ENCODE measurements at places on chromosomes 3 and 15.

DNA sequence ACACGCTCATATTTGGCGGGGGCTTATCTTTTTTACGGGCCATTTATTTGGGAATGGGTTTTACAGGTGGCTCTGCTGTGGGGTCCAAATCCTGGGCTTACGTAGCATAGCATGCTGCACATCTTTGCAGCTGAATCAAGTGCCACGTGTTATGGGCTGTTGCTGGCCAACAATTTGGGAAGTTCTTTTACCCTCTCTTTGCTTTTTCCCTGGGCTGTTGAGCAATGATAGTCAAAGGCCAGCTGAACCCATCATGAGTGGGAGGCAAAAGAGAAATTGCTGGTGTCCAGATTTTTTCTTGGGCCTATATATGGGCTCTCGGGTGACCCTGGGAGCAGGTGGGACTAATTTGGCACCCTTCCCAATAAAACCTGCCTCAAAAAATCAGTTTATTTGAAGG lies 209.3 kb upstream of the SATB1 start:
- H3K36me3 ChIP-seq: no peaks in the 10 kb centered on the region
- no peaks in the 10 kb centered on the region for H3K27me3 ChIP-seq

DNA sequence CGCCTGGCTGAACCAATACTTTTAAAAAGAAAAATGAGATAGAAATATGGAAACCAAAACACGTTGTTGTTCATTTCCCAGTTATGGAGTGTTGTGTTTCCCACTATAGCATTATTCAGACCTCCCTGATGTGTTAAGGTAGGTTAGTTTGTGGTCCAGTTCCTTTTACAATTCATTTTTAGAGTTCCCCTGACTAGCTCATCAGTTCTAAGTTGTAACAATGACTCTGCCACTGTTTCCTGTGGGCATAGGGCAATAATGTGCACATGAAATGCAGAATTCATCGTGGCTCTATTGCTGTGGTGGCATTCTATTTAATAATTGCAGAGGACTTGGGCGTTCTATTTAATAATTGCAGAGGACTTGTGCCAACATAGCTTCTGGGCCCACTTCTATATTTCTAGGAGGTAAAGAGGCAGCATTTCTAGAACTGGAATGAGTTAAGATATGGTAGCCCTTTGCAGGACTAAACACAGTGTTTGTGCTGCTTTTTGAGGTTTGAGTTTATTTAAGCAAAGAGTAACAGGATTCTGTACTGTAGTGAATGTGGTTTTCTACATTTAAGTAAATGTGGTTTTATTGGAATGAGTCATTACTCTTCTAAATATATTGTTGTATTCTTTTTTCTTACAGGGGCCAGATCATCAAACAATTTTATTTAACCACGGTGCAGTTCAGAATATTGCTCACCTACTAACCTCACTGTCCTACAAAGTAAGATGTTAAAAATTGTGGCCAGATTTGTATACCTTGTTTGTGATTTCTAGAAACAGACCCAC lies 47.5 kb downstream of the ARMC8 start:
- H3K27me3 ChIP-seq: no peaks in the 10 kb centered on the region
- peaks cover 21% of the 10 kb centered on the region for H3K36me3 ChIP-seq
- DNase-seq: no peak
- no peaks in the 10 kb centered on the region for H3K4me1 ChIP-seq
- no peak overlapping the region for H3K27ac ChIP-seq

DNA sequence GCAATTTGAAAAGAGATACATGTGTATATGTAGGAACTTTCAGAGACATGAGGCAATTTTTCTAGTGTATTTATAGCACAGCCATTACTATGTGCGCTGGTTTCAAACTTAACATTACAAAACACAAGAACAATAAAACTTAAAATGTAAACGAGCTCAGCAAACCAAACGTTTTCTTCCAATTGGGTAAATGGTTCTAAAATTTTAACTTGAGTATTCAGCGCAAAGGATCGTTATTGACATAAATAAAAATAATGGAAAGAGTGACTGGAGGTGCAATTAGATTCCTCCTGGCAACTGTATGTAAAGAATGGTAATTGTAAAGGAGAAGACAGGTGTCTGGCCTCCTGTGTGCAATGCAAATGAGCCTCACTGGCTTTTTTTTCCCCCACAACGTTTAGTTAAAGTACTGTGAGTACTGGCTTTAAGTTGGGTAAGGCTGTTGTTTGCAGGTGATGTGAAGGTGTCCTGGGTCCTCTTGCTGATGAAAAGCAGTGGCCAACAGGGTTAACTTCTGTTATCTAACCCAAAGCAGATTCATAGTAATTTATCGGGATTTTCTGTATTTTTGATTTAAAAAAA lies 14.1 kb upstream of the GADL1 start:
- H3K36me3 ChIP-seq: no peaks in the 10 kb centered on the region
- no peaks in the 10 kb centered on the region for H3K4me1 ChIP-seq
- no peak overlapping the region for H3K27ac ChIP-seq
- no peaks in the 10 kb centered on the region for H3K27me3 ChIP-seq
- H3K4me3 ChIP-seq: no peak overlapping the region

- H3K36me3 ChIP-seq: no peaks in the 10 kb centered on the region
- H3K4me1 ChIP-seq: no peaks in the 10 kb centered on the region
- H3K4me3 ChIP-seq: no peak overlapping the region
- no peak overlapping the region for H3K27ac ChIP-seq
These were observed 24.1 kb downstream of the MAGI1 start for GRCh38 chr3:66014651-66015050.

DNA sequence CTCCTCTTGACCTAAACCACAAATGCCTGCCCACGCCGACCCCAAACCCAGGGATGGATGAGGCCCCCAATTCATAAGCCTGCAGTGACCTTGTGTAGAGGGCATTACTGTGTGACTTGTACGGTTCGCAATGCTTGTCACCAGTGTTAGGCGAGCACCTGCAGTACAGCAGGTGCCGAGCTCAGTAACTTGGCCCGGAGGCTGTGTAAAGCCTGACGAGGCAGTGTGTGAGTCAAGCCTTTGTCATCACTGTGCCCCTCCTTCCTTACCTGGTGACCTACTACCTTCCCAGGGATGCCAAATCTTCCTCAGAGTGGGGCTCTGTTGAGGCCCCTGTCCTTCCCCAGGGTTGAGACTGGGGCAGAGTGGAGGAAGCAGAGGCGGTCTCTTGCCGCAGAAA lies 37.2 kb upstream of the TMEM115 start:
- peaks cover 20% of the 10 kb centered on the region for H3K36me3 ChIP-seq
- H3K27me3 ChIP-seq: no peaks in the 10 kb centered on the region
- no peak overlapping the region for H3K27ac ChIP-seq
- H3K4me3 ChIP-seq: no peak overlapping the region
- no peak for DNase-seq
- peaks cover 36% of the 10 kb centered on the region for H3K4me1 ChIP-seq

- H3K27ac ChIP-seq: no peak overlapping the region
- no peaks in the 10 kb centered on the region for H3K27me3 ChIP-seq
- peaks cover 5% of the 10 kb centered on the region for H3K36me3 ChIP-seq
- no peak for DNase-seq
- no peaks in the 10 kb centered on the region for H3K4me1 ChIP-seq
- no peak overlapping the region for H3K4me3 ChIP-seq
These were observed 1202.7 kb downstream of the OTOL1 start for GRCh38 chr3:162699291-162699690.

DNA sequence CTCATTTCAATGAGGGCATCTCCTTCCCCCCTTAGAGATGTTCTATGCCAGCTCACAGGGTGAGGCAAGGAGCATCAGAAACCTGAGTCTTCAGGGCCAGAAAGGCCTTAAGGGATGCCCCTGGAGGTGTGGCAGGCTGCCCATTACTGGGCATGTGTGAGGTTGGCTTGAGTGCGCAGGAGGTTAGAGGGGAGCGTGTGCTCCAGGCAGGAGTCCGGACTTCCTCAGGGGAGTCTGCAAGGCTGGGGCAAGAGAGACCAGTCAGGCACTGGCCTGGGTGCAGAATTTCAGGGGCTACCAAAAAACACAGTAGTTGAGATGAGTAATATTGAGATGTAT lies 1.9 kb downstream of the LOXL1 start:
- peaks cover 21% of the 10 kb centered on the region for H3K27me3 ChIP-seq
- H3K27ac ChIP-seq: no peak overlapping the region
- DNase-seq: no peak
- H3K4me3 ChIP-seq: peak overlapping the region; percentile 24
- peaks cover 62% of the 10 kb centered on the region for H3K4me1 ChIP-seq
- no peaks in the 10 kb centered on the region for H3K36me3 ChIP-seq

GRCh38 chr15:74799856-74800558 lies 12.6 kb upstream of the LMAN1L start:
- H3K4me1 ChIP-seq: peaks cover 7% of the 10 kb centered on the region
- no peaks in the 10 kb centered on the region for H3K27me3 ChIP-seq

DNA sequence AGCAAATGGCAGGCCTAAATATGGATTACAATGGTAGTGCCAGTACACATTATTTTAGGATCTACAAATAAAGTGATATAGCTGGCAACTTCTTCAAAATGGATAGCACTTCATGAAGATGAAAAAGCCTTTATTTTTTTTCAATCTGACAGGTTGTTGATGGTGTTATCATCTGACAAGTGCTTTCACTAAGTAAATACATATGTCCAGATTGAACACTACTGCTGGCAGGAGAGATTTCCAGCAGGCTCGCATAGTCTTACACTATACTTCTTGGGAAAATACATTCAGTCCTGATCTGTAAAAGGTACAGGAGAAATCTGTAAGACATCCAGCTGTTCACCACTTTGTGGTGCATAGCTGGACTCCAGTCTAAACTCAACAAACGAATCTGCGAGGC lies 50.9 kb upstream of the ALCAM start:
- DNase-seq: no peak
- H3K36me3 ChIP-seq: no peaks in the 10 kb centered on the region
- no peaks in the 10 kb centered on the region for H3K4me1 ChIP-seq
- no peak overlapping the region for H3K27ac ChIP-seq
- H3K27me3 ChIP-seq: no peaks in the 10 kb centered on the region
- no peak overlapping the region for H3K4me3 ChIP-seq

- H3K4me3 ChIP-seq: no peak overlapping the region
- no peaks in the 10 kb centered on the region for H3K27me3 ChIP-seq
- no peaks in the 10 kb centered on the region for H3K4me1 ChIP-seq
- no peak overlapping the region for H3K27ac ChIP-seq
- H3K36me3 ChIP-seq: no peaks in the 10 kb centered on the region
- DNase-seq: no peak
These were observed 108.1 kb upstream of the GMNC start for GRCh38 chr3:190970560-190970959.

- no peak for DNase-seq
- H3K27ac ChIP-seq: no peak overlapping the region
- no peaks in the 10 kb centered on the region for H3K4me1 ChIP-seq
- H3K4me3 ChIP-seq: no peak overlapping the region
These were observed 15.8 kb upstream of the ABHD17C start for GRCh38 chr15:80679167-80679803.

- no peak overlapping the region for H3K27ac ChIP-seq
- no peaks in the 10 kb centered on the region for H3K36me3 ChIP-seq
- no peak overlapping the region for H3K4me3 ChIP-seq
- no peak for DNase-seq
- peaks cover 39% of the 10 kb centered on the region for H3K27me3 ChIP-seq
- H3K4me1 ChIP-seq: peaks cover 18% of the 10 kb centered on the region
These were observed 3.0 kb upstream of the COL8A1 start for GRCh38 chr3:99635348-99635747.

- no peaks in the 10 kb centered on the region for H3K4me1 ChIP-seq
- H3K27ac ChIP-seq: no peak overlapping the region
- H3K4me3 ChIP-seq: no peak overlapping the region
These were observed 46.4 kb upstream of the PHLDB2 start for GRCh38 chr3:111812701-111813100.

DNA sequence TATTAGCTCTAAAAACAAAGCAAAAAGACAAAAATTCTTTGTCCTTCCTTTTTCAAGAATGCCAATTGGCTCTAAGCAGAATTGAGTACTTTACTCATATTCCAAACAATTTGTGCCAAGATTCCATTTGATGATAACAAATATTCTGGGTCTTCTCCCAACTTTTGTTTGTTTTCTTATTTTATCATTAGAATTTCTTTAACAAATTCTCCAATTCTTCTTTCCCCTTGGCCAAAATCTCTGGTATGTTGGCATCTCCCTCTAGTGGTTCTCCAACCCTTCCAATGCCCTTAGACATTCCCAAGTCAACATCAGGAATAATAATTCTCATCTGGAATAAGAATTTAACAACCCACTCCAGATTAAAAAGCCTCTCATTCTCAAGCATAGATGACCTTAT lies 5.3 kb downstream of the CPOX start:
- H3K27ac ChIP-seq: no peak overlapping the region
- H3K27me3 ChIP-seq: no peaks in the 10 kb centered on the region
- H3K4me1 ChIP-seq: peaks cover 3% of the 10 kb centered on the region
- no peak overlapping the region for H3K4me3 ChIP-seq

GRCh38 chr3:7581831-7582230 lies 720.9 kb downstream of the GRM7 start:
- H3K27me3 ChIP-seq: no peaks in the 10 kb centered on the region
- DNase-seq: no peak
- H3K4me1 ChIP-seq: no peaks in the 10 kb centered on the region
- H3K36me3 ChIP-seq: no peaks in the 10 kb centered on the region
- H3K27ac ChIP-seq: no peak overlapping the region

DNA sequence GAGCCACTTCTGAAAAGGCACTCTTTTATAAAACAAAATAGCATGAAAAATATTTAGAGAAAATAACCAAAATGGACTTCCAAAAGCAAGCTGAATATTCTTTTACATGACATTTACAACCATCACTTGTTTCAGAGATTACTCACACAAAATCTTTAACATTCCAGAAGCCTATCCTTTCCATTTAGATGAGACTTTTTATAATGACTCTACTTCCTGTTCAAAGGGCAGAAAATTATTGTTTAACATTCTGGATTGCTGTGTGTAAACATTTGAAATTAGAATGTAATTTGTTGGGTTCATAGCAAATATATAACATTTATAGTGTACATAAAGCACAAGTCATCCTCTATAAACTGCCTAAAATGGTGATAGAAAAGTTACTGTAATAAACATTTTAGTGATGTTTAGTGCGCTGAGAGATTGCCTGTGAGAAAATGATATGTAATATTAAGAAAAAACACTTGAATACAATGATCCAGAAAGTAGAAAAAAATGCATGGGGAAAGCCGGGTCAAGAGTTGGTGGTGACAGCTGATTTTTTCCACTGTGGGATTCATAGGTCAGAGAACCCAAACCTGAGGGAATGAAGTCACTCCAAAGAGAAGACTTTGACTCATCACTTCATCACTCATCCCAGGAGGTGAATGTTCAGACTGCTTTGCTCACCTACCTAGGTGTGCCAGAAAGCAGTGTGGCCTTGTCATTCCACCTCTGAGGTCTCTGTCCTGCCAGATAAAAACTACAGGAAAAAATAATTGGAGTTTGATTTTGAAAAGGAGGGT lies 305.8 kb downstream of the ARPP21 start:
- no peak for DNase-seq
- H3K27ac ChIP-seq: no peak overlapping the region
- no peaks in the 10 kb centered on the region for H3K36me3 ChIP-seq
- H3K4me1 ChIP-seq: no peaks in the 10 kb centered on the region
- no peaks in the 10 kb centered on the region for H3K27me3 ChIP-seq
